ENCODE measurements at places on chromosomes 12 and 14.

- DNase-seq: no peak
These were observed 61.6 kb downstream of the EML1 start for GRCh38 chr14:99854831-99855230.

DNA sequence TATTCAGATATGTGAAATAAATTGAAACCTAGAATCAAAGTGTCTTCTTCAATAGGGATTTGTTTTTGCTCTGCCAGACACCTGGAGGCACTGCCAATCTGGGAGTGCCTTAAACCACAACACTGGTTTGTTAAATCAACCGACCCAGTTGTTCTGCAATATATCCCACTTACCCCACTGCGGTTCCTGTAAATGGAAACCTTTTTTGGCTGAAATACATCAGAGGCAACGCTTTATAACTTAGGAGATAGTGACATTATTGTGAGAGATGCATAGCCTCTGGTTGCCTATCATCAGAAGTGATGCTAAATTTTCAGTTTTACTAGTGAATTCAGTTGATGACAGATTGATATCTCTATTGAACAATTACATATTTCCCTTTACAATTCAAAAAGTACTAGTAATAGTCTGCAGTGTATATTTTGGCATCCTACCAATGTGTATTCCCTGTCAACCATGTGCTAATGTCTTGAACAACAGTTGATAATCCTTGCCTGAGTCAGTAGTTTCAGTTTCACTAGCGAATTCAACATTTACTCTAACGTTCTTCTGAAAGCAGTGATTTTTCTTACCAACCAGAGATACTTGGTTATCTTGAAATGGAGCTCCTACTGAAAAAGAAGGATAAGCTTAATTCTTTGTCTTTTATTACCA lies 30.5 kb downstream of the PPP2R5C start:
- no peak for DNase-seq

GRCh38 chr12:68378872-68379606 lies 46.9 kb upstream of the MDM1 start:
- DNase-seq: no peak

- no peak for DNase-seq
These were observed 84.2 kb downstream of the DENND5B start for GRCh38 chr12:31506515-31507306.

GRCh38 chr12:76634133-76634532 lies 74.6 kb upstream of the OSBPL8 start:
- DNase-seq: no peak
